Hepatocyte (in vitro differentiated cells): ENCODE measurements at places on chromosomes 11 and 22. TPM values are rescaled to one million over a fixed set of nuclear protein-coding genes. Genes with fewer than 3 reads are reported as not detected.

The SLC6A5 gene
- 0.03 TPM in 1 of 2 replicates, not detected in the other for total RNA-seq

The CCDC88B gene
- 4.9 TPM in 2 replicates for total RNA-seq

The TECTA gene
- 0.12 and 0.50 TPM in 2 replicates for total RNA-seq

DNA sequence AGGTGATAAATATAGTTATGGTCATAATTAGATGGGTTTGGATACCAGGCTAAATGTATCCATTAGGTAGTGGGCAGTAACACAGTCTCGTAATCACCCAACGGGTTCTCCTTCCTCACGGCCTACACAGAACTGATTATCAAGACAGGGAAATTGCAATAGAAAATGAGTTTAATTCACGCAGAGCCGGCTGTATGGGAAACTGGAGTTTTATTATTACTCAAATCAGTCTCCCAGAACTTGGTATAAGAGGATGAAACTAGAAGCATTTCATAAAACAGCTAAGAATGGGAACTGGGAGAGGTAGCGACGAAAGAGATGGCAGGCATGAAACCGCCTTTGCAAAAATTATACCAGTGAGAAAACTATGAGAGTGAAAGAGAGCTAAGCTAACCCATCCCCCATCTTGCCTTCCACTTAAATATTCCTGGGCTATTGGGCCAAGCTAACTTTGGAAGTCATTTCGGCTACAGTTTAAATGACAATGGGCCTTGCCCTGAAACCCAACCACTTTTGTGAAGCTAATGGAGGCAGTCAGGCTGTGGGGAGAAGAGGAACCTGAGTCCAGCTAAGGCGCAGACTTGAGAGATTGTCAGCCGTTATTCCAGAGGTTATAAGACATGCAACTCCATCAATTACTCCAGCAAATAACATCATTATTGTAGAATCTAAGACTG, 29.6 kb downstream of the CTSC start:
- no peaks in the 10 kb centered on the region for H3K4me1 ChIP-seq
- H3K4me3 ChIP-seq: no peak overlapping the region
- H3K27ac ChIP-seq: no peak overlapping the region
- DNase-seq: no peak
- H3K36me3 ChIP-seq: no peaks in the 10 kb centered on the region

The ARHGAP32 gene
- total RNA-seq: 14.5 and 17.3 TPM in 2 replicates

- H3K36me3 ChIP-seq: no peaks in the 10 kb centered on the region
- no peaks in the 10 kb centered on the region for H3K27me3 ChIP-seq
- H3K4me3 ChIP-seq: no peak overlapping the region
- DNase-seq: no peak
- H3K27ac ChIP-seq: no peak overlapping the region
These were observed 19.9 kb downstream of the PHLDA2 start for GRCh38 chr11:2909133-2909902.

- no peaks in the 10 kb centered on the region for H3K27me3 ChIP-seq
- no peaks in the 10 kb centered on the region for H3K4me1 ChIP-seq
- no peak overlapping the region for H3K27ac ChIP-seq
- peak; percentile 29 for DNase-seq
- no peaks in the 10 kb centered on the region for H3K36me3 ChIP-seq
These were observed 28.9 kb downstream of the THOC5 start for GRCh38 chr22:29524442-29525191.

DNA sequence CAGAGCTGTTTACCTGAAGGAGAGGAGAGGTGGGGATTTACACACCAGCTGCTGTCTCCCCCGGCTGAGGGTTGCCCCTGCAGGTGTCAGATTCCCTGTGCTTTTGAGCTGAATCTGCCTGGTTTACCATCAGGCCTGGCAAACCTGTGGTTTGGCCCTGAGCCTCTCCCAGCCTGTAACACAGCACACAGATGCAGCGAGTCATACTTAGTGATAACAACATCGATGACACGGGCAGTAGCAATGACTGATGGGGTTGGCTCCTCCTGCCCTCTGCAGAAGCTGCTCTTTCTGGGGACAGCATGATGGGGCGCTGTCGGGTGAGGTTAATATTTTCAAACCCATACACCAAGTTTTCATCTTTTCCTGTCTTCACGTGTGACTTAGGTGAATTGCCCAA, 380.0 kb upstream of the B3GAT1 start:
- DNase-seq: no peak
- no peak overlapping the region for H3K27ac ChIP-seq
- H3K4me1 ChIP-seq: no peaks in the 10 kb centered on the region
- H3K4me3 ChIP-seq: no peak overlapping the region
- no peaks in the 10 kb centered on the region for H3K36me3 ChIP-seq
- no peaks in the 10 kb centered on the region for H3K27me3 ChIP-seq

DNA sequence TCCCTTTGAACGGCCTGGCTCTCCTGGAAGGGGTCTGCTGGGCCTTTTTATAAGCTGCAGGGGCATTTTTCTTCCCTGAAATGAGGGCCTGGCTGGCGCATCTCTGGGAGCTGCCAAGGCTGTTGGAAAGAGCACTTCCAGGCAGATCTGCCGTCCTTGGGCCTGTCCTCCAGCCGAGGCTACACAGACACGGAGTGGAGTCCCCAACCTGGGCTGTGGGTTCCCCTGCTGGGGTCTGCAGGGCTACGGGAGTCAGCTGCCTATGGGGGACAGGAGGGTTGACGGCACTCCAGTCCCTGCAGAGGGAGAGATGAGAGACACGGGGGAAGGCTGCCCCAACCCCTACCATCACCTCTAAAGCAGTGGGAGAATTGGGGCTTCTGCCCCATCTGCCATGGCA, 606.6 kb downstream of the TBC1D22A start:
- DNase-seq: no peak
- H3K4me1 ChIP-seq: no peaks in the 10 kb centered on the region
- no peak overlapping the region for H3K27ac ChIP-seq
- no peaks in the 10 kb centered on the region for H3K36me3 ChIP-seq

The DBX1 gene
- total RNA-seq: not detected in 2 replicates

The GRAMD1B gene
- 18.3 and 20.4 TPM in 2 replicates for total RNA-seq

The DDX10 gene
- 13.9 and 17.2 TPM in 2 replicates for total RNA-seq

GRCh38 chr11:66317723-66318599, 1.1 kb upstream of the CD248 start:
- peak; percentile 82 for DNase-seq
- H3K4me1 ChIP-seq: peaks cover 23% of the 10 kb centered on the region
- no peak overlapping the region for H3K4me3 ChIP-seq
- peak overlapping the region; percentile 97 for H3K27ac ChIP-seq
- no peaks in the 10 kb centered on the region for H3K27me3 ChIP-seq
- H3K36me3 ChIP-seq: no peaks in the 10 kb centered on the region

The PPFIBP2 gene
- 55.8 and 58.6 TPM in 2 replicates for total RNA-seq

- H3K27ac ChIP-seq: no peak overlapping the region
- no peaks in the 10 kb centered on the region for H3K36me3 ChIP-seq
- no peaks in the 10 kb centered on the region for H3K4me1 ChIP-seq
- H3K4me3 ChIP-seq: no peak overlapping the region
- no peaks in the 10 kb centered on the region for H3K27me3 ChIP-seq
These were observed 47.4 kb upstream of the B3GAT1 start for GRCh38 chr11:134459246-134460061.

GRCh38 chr11:134949121-134950090, 537.4 kb upstream of the B3GAT1 start:
- DNase-seq: no peak
- no peak overlapping the region for H3K4me3 ChIP-seq
- no peaks in the 10 kb centered on the region for H3K4me1 ChIP-seq
- no peak overlapping the region for H3K27ac ChIP-seq
- no peaks in the 10 kb centered on the region for H3K27me3 ChIP-seq
- H3K36me3 ChIP-seq: no peaks in the 10 kb centered on the region

GRCh38 chr11:16776711-16777612, 38.5 kb downstream of the C11orf58 start:
- no peaks in the 10 kb centered on the region for H3K36me3 ChIP-seq
- H3K4me3 ChIP-seq: no peak overlapping the region
- H3K27ac ChIP-seq: no peak overlapping the region
- H3K4me1 ChIP-seq: no peaks in the 10 kb centered on the region

DNA sequence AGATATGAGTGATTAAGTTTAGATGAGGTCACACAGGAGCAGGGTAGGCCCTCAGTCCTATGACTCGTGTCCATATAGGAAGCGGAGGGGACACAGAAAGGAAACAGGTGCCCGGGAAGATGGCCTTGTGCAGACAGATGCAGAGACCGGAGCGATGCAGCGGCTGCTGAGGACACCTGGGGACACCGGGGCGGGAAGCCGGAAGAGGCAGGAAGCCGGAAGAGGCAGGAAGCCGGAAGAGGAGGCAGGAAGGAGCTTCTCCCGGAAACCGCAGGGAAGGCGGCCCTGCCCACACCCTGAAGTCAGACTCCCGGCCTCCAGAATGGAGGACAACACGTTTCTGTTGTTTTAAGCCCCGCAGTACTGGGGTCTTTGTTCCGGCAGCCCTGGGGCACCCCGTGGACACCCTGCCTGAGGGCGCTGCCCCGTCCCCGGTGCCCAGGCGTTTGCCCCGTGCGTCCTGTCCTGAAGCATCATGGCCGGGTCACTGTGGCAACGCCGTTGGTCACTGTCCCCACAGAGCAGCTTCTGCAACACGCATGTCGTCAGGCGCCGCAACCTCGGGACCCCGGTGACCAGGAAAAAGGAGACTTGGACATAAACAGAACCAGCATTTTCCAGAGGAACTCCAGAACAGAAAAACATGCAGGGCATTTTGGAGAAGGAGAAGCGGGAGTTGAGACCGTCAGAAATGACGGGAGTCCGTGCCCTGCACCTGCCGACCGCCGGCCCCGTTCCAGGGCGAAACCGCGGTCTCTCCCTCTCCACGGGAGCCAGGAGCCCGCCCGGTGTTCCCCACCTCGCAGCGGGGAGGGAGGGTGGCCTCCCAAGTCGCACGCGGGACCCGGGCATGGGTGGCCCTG, 103.4 kb downstream of the BRD1 start:
- H3K4me3 ChIP-seq: no peak overlapping the region
- H3K27ac ChIP-seq: no peak overlapping the region
- DNase-seq: no peak
- H3K36me3 ChIP-seq: no peaks in the 10 kb centered on the region
- H3K27me3 ChIP-seq: peaks cover 49% of the 10 kb centered on the region

DNA sequence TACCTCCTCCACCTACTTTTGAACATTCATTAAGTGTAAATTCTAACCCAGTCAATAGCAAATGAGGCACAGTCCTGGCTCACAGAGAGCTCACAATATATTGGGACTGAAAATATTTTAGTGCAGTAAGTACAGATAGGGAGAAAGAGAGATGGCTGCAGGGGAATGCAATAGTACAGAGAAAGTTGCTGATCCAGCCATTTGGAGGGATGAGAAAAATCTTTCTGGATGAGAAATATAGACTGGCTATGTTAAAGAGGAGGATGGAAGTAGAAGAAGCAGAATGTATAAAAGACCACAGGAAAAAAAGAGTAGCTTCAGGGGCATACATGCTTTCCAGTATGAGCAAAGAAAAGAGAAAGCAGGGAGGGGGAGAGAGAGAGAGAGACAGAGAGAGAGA, 3.6 kb upstream of the OR52B6 start:
- no peak overlapping the region for H3K4me3 ChIP-seq
- H3K36me3 ChIP-seq: no peaks in the 10 kb centered on the region
- DNase-seq: no peak
- no peaks in the 10 kb centered on the region for H3K4me1 ChIP-seq

The CAPN5 gene
- total RNA-seq: 25.2 and 29.1 TPM in 2 replicates

DNA sequence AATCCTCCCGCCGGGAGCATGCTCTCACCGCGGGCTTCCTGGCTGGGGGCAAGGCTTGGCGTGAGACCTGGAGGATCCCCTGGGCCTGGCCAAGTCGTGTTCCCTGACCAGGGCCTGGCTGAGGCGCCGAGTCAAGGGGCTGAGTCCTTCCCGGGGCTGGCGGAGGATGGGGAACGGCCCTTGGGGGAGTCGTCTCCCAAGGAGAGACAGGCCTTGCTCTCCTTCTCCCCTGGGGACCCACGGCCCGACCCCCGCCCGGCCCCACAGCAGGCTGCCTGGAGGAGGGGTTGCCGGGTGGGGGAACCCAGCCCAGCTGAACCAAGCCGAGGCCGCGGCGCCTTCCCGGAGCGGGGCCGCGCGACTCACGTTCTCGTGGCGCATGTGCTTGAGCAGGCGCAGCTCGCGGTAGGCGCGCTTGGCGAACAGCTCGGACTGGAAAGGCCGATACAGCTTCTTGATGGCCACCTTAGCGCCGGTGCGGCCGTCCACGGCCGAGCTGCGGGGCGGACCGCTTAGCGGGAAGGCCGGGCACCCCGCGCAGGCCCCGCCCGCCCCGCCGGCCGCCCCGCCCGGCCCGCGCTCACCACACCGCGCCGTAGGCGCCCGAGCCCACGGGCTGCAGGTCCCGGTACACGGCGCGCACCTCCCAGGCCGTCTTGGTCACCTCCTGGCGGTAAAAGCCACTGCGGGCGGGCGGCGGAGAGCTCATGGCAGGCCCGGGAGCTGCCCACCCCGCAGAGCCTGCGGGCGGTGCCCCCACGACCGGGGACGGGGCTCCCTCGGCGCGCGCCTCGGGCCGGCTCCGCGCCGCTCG, 475 bp downstream of the MAPK12 start:
- H3K4me3 ChIP-seq: peak overlapping the region; percentile 26
- no peaks in the 10 kb centered on the region for H3K36me3 ChIP-seq
- DNase-seq: peak; percentile 74

- no peak overlapping the region for H3K27ac ChIP-seq
- no peaks in the 10 kb centered on the region for H3K36me3 ChIP-seq
- no peak for DNase-seq
- H3K4me1 ChIP-seq: no peaks in the 10 kb centered on the region
- H3K27me3 ChIP-seq: no peaks in the 10 kb centered on the region
These were observed 220.9 kb downstream of the BRD1 start for GRCh38 chr22:49606562-49607290.

GRCh38 chr11:72225411-72225951, 914 bp downstream of the INPPL1 start:
- H3K4me1 ChIP-seq: peaks cover 20% of the 10 kb centered on the region
- no peaks in the 10 kb centered on the region for H3K36me3 ChIP-seq
- peak overlapping the region; percentile 88 for H3K4me3 ChIP-seq
- DNase-seq: peak; percentile 13

DNA sequence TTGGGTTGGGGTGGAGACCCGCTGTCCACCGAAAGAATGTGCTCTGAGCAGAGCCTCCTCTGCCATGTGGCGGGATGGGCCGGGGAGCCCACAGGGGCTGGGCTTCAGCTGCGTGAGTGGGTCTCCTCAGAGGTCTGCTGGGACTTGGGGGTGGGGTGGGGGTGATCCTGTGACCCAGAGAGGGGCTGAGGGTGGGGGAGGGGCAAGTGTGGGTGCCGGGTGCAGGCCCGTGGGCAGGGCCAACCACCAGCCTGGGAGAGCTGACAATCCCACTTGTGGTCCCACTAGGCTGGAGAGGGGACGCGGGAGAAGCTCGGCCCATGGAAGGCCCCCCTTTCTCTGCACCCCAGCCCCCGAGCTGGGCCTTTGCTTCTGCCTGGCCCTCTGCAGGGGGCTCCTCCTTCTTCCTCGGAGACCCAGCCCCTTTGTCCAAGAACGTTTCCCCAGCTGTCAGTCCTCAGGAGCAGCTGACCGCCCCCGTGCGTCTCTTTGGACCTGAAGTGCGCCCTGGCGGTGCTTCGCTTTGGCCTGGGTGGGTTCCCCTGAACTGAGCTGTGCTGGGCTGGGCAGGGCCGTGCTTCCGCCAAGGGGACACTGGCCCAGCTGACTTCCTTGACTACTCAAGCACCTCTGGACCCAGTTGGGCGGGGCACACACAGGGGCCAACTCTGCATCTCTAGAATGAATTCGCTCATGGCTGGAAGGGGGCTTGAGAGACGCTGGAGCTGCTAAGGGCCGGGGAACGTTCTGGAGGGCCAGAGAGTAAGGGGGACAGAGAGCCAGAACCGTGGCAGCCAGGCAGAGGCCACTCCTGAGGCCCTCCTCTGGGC, 30.2 kb downstream of the OSBPL5 start:
- H3K27ac ChIP-seq: no peak overlapping the region
- H3K4me1 ChIP-seq: no peaks in the 10 kb centered on the region
- no peak for DNase-seq

- H3K27me3 ChIP-seq: no peaks in the 10 kb centered on the region
- DNase-seq: no peak
- H3K27ac ChIP-seq: no peak overlapping the region
- H3K36me3 ChIP-seq: no peaks in the 10 kb centered on the region
These were observed 5.0 kb downstream of the PAMR1 start for GRCh38 chr11:35520376-35520775.
